Activated CD4-positive, alpha-beta T cell treated with anti-CD3 and anti-CD28 coated beads for 36 hours (primary cell): ENCODE measurements at places on chromosomes 6 and 20. TPM values are rescaled to one million over a fixed set of nuclear protein-coding genes. Genes with fewer than 3 reads are reported as not detected.

The PPP1R14C gene
- not detected for total RNA-seq

The PEX6 gene
- total RNA-seq = 10.7 TPM

The WFDC5 gene
- 0.23 TPM for total RNA-seq

The SERPINB1 gene
- total RNA-seq = 243 TPM

The MEP1A gene
- total RNA-seq = not detected

The MUC22 gene
- not detected for total RNA-seq

The PDE7B gene
- total RNA-seq = 0.73 TPM

DNA sequence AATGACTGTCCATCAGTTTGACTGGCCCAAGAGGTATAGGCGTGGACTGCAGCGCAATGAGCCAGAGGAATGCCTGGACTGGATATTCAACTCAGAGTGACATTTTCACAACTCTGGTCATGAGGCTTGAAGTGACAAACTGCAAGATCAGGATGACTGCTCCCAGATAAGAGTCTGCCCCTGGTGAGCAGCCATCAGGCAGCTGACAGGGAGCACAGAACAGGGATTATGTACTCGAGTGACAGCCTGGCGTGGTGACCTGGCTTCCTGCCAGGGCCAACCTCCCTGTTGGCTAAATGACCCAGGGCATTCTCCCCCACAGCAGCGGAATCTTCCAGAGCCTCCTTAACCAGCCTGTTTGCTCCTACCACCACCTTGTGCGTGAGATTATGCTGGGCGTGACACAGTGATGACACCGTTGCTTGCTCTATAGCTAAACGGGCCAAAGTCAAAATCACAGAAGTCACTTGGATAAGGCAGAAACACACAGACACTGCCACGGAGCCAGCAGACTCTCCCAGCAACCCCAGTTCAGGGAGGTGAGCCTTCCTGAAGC, 209.1 kb upstream of the JARID2 start:
- DNase-seq = no peak

DNA sequence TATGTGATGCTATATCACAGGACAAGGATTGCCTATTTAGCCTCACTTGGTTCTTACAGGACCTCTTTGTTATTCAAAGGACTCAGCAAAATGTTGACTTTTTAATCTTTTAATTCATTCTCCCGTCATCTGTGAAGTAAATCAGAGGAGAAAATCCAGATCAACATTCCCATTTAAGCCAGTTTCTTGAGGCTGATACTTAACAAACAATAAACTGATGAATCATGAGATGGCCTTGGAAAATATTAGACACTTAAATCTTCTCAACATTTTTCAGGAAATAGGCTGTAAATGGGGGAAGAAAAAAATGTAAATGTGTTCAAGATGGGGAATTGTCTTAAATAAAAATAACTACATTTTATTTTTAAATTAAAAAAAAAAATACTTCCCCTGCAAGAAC, 55.9 kb upstream of the UBR2 start:
- DNase-seq = no peak

DNA sequence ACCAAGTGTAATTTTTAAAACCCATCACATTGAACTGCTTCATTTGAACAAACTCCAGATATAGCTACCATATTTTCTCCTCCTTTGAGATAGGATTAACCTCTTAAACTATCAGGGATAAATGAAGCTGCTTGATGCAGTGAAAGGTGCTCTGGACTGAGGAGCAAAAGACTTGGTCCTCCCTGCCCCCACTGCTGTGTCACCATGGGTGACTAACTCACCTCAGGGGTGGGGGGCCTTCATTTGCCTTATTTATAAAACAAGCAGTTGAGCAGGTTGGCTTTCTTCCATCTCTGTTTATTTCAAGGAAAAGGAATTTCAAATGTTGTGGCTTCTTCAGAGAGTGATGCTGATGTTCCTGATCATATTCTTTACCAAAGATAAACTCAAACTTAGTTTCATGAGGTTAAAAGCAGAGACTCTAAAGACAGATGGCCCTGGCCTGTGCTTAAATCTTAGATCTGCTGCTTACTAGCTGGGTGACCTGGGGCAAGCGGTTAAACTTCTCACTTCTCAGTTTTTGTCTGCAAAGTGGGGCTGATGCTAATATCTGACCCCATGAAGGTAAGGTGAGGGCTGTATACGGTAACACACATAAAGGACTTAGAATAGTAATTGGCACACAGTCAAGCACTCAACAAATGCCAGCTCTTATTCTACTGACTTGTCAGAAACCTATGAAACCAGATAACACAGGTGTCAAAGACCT, 50.5 kb downstream of the FHL5 start:
- no peak for DNase-seq

- no peak for DNase-seq
Observed at GRCh38 chr6:136404627-136405419, 115.2 kb upstream of the BCLAF1 start.

- DNase-seq = no peak
Observed at GRCh38 chr6:46969206-46969605, 47.5 kb upstream of the ADGRF5 start.

GRCh38 chr6:137722749-137723272, 144.2 kb upstream of the TNFAIP3 start:
- DNase-seq = peak; percentile 41

DNA sequence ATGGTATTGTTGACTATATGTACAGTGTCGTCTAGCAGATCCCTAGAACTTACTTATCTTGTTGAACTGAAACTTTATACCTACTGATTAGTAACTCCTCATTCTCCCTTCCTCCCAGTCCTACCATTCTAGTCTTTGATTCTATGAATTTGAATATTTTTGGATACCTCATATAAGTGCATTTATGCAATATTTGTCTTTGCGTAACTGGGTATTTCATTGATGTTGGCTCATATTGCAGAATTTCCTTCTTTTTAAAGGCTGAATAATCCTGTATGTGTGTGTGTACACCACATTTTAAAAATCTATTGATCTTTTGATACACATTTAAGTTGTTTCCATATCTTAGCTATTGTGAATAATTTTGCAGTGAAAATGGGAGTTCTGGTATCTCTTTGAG, 119.9 kb downstream of the SOX4 start:
- DNase-seq = no peak

DNA sequence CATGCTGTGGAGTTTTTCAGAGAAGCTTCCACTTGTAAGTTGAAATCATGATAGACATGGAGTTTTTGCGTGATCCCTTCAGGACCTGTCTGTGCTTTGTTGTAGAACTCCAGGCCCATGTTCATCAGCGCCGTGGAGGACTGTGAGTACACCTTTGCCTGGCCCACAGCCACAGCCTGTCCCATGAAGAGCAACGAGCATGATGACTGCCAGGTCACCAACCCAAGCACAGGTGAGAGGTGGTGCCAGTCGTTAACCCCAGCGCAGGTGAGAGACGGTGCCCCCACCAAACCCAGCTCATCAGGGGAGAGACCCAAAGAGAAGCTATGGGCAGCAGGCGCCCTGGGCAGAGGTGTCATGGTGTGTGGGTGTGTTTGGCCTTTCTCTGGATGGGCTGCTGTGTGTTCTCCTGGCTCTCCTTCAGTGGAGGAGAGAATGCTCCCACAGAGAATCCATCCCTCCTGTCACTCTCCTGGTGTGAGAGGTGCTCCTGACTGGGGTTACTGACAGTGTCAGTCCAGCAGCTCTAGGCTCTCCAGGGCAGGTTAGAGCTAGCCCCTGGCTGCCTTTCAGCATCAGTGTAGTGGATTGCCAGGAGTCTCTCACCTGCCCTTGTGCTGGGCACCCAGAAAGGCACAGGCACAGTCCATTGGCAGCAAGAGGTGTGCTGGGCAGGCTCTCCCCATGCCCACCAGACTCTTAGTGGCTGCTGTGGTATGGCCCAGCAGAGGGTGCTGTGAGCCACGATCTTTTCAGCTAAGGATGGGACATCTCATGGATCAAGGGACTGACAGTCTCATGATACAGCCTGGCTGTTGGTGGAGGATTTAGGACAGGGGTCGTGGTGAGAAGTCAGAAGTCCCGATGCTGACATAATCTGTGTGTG, 49.6 kb upstream of the SLC22A1 start:
- DNase-seq = peak; percentile 17

- no peak for DNase-seq
Observed at GRCh38 chr6:129882510-129883023, 21.5 kb upstream of the TMEM244 start.

GRCh38 chr6:148463671-148464070, 121.0 kb downstream of the SASH1 start:
- DNase-seq = no peak

GRCh38 chr6:15792842-15793241, 130.0 kb upstream of the DTNBP1 start:
- DNase-seq = no peak

DNA sequence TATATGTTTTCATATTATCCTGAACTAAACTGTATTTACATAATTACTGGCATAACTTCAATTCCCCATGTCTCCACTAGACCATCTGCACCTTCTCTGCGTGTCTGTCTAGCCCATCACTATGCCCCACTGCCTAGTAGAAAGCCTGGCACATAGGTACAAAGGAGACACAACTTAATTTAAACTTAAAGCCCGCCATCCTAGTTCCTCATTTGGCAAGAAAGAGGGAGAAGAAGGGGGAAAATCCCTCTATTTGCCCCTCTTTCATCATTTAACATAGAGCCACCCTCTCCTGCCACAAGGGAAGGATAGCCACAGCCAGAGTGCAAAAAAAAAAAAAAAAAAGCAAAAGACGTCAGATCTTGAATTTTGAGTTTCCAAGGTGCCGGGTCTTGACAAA, 1.8 kb downstream of the PKIG start:
- DNase-seq = no peak

- no peak for DNase-seq
Observed at GRCh38 chr20:19096843-19097242, 115.6 kb upstream of the SLC24A3 start.
